ENCODE measurements at places on chromosomes 11 and 22.

- H3K4me3 ChIP-seq = no peak overlapping the region
- no peaks in the 10 kb centered on the region for H3K36me3 ChIP-seq
- H3K27ac ChIP-seq = peak overlapping the region; percentile 50
- DNase-seq = peak; percentile 63
- H3K4me1 ChIP-seq = peaks cover 18% of the 10 kb centered on the region
- H3K27me3 ChIP-seq = no peaks in the 10 kb centered on the region
Measured at GRCh38 chr11:14578541-14578956, 58.4 kb upstream of the PSMA1 start.

DNA sequence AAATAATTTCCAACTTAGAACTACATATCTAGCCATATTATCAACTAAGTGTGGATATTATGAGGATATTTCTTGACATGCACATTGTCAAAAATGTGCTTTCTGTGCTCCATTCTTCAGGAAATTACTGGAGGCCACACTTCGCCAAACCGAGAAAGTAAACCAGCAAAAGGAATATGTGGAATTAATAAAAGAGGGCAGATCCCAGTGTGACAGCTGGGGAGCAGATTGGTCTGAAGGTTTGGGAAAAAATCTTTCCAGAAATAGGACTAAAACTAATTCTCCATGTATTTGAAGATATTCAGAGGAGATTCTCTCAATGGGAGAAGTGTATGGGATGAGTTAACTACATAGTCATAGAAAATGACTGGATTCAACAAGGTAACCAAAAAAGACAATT is 546.9 kb upstream of the API5 start:
- H3K27ac ChIP-seq = no peak overlapping the region
- H3K4me1 ChIP-seq = no peaks in the 10 kb centered on the region
- no peaks in the 10 kb centered on the region for H3K36me3 ChIP-seq
- no peaks in the 10 kb centered on the region for H3K27me3 ChIP-seq
- no peak for DNase-seq
- no peak overlapping the region for H3K4me3 ChIP-seq

DNA sequence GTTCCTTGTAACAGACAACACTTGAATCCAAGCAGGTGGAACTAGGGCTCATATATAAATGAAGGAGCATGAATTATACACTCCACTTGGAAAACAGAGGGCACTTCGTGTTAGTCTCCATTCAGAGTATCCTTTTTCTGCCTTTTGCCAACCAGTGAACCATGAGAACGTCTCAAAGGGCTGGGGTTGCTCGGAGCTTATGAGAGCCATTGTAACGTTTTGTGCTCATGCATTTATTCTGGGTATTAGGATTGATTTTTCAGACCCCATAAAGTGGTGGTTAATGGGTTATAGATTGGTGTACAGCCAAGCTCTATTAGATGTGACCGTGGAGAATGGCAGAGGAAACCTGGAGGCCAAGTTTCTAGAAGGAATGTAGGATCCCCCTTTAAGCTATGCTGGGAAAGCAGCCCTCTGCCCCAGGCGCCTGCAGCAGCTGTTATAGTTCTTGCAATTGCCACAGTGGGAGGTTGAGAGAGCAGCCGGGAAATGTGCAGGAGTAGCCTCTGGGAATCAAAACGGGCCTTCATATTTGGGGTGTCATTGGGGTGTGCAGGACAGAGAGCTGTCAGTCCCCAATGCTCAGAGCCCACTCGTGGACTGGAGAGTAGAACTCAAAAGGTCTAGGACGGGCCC is 54.6 kb upstream of the ASPHD2 start:
- no peak overlapping the region for H3K27ac ChIP-seq
- peaks cover 17% of the 10 kb centered on the region for H3K27me3 ChIP-seq
- no peak overlapping the region for H3K4me3 ChIP-seq
- DNase-seq = no peak

GRCh38 chr11:94043241-94043640 is 22.1 kb downstream of the HEPHL1 start:
- peaks cover 9% of the 10 kb centered on the region for H3K4me1 ChIP-seq
- DNase-seq = no peak
- no peak overlapping the region for H3K27ac ChIP-seq

- no peaks in the 10 kb centered on the region for H3K27me3 ChIP-seq
- H3K36me3 ChIP-seq = no peaks in the 10 kb centered on the region
- no peak overlapping the region for H3K27ac ChIP-seq
- H3K4me1 ChIP-seq = peaks cover 3% of the 10 kb centered on the region
Measured at GRCh38 chr11:8387141-8387540, 123.5 kb upstream of the LMO1 start.

- peaks cover 4% of the 10 kb centered on the region for H3K4me1 ChIP-seq
- no peak for DNase-seq
- H3K36me3 ChIP-seq = no peaks in the 10 kb centered on the region
- H3K27me3 ChIP-seq = no peaks in the 10 kb centered on the region
- no peak overlapping the region for H3K27ac ChIP-seq
- H3K4me3 ChIP-seq = no peak overlapping the region
Measured at GRCh38 chr11:77058900-77059299, 7.9 kb upstream of the CAPN5 start.

- no peaks in the 10 kb centered on the region for H3K36me3 ChIP-seq
- H3K4me3 ChIP-seq = no peak overlapping the region
- DNase-seq = no peak
- no peak overlapping the region for H3K27ac ChIP-seq
- no peaks in the 10 kb centered on the region for H3K27me3 ChIP-seq
Measured at GRCh38 chr11:95695181-95695580, 94.4 kb downstream of the FAM76B start.

- no peak overlapping the region for H3K27ac ChIP-seq
- peaks cover 16% of the 10 kb centered on the region for H3K4me1 ChIP-seq
- H3K4me3 ChIP-seq = no peak overlapping the region
- peaks cover 14% of the 10 kb centered on the region for H3K27me3 ChIP-seq
Measured at GRCh38 chr11:78420796-78421209, 3.2 kb upstream of the GAB2 start.

All from large intestine (tissue), 12 donors.